ENCODE measurements at places on chromosomes 12 and 14.
A peak's percentile ranks its signal among the peaks of the same experiment; 100 is the strongest.

GRCh38 chr14:65585216-65585615, 172.7 kb downstream of the FUT8 start:
- no peak for DNase-seq

GRCh38 chr12:4267704-4268328, 5.7 kb upstream of the CCND2 start:
- no peak for DNase-seq

DNA sequence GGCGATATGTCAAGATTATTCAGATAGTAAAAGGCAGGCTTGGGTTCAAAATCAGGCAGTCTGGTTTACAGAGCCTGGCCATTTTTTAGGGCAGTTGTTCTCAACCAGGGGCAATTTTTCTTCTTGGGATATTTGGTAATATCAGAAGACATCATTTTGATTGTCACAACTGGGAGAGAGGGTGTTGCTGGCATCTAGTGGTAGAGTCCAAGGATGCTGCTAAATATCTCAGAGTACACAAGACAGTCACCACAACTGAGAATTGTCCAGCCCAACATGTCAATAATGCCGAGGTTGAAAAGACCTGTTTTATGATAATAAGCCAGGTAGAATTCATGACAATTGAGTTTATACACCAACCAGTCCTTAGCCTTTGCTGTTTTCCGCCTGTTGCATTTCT, 733.9 kb downstream of the NRXN3 start:
- no peak for DNase-seq

DNA sequence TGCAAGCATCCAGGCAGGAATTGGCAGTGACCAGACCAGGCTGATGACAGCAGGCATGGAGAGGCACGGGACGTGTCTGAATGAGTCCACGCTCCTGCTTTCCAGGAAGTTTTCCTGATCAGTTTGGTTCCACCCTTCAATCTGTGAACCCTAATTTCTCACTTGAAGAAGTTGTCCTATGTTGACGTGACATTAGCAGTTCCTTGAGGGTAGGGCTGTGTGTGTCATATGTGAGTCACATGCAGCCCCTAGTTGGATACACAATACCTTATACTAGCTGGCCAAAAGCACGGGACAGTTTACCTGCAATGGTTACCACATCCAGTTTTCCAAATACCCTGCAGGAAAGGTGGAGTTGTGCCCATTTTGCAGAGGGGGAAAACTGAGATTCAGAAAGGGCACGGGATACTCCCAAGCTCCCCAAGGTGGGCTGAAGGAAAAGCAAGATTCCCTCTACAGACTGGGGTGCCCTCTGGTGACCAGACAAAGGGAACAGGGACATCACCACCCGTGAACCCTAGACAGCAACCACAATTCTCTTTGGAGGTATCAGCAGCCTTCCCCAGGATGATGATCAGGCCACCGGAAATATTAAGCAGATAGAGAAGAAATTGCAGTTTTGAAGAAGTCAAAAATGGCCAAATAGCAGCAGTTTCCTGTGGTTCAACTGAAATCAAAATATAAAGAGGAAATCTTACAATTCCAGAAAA, 194.5 kb downstream of the PHETA1 start:
- no peak for DNase-seq

GRCh38 chr12:47297993-47298392, 218.2 kb upstream of the AMIGO2 start:
- no peak for DNase-seq

GRCh38 chr12:32595251-32595650, 83.8 kb upstream of the DNM1L start:
- no peak for DNase-seq

DNA sequence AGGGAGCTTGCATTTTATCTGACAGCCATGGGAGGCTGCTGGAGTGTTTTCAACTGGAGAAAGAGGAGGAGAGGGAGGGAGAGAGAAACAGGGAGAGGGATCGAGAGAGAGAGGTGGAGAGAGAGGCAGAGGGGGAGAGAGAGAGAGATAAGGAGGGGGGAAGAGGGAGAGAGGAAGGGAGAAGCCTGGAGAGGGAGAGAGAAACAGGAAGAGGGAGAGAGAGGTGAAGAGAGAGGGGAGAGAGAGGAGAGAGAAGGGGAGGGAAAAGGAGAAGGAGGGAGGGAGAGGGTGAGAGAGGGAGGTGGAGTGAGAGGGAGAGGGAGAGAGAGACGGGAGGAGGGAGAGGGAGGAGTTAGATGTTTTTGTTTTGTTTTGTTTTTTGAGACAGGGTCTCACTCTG, 45.6 kb downstream of the DNAH10 start:
- no peak for DNase-seq

DNA sequence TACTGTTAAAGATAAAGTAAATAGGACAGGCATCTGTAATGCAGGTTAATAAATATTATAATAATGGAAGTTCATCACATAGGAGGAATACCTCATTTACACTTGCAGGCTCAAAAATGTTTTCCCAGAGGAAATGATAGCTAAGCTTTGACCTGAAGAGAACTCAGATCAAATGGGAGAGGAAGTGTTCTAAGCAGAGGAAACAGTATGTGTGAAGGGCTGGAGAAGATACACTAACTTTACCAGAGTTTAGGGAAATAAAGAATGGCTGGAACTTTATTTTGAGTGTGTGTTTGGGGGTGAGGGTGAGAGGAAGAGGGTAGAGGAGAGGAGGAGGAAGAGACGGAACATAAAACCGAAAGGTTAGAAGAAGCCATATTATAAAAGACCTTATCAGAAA, 34.0 kb upstream of the AP4S1 start:
- DNase-seq = no peak

DNA sequence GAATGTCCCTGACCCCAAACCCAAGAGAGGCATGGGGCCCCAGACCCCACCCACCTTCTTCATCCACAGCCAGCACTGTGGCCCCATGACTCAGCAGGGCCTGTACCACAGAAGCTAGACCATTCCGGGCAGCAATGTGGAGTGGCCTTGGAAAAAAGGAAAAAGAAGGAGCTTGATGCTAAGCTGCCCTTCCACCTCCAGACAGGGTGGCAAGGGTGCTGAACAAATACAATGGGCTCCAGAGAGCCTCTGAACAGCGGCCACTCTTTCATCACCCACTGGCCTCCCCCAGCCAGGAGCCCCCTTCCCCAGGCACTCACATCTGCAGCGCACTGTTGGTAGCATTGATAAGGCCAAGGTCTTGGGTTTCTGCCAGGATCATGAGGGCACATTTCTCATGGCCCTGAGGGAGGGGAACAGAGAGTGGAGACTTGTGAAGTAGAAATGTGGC, 13.9 kb downstream of the SLC39A5 start:
- DNase-seq = no peak

- no peak for DNase-seq
Observed at GRCh38 chr12:94329366-94329765, 130.3 kb downstream of the CEP83 start.

- DNase-seq = peak; percentile 56
Observed at GRCh38 chr12:67025543-67026114, 243.5 kb upstream of the CAND1 start.

DNA sequence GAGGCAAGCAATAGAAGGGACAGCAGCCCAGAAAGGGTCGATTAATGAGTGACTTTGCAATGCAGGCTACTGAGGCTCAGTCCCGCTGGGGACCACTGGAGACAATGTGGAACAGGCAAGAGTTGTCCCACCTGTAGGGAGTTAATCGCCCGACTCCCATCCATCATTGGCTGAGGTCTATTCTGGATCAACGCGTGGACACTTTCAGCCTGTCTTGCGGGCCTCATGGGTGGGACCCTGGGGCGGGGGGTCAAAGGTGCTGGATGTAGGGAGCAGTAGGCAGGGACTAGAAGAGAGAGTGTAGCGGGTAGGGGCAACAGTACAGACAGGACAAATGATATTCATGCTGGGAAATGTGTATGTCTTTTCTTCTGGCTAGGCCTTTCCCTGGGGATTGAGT, 6.1 kb downstream of the IFI27L2 start:
- DNase-seq = no peak

DNA sequence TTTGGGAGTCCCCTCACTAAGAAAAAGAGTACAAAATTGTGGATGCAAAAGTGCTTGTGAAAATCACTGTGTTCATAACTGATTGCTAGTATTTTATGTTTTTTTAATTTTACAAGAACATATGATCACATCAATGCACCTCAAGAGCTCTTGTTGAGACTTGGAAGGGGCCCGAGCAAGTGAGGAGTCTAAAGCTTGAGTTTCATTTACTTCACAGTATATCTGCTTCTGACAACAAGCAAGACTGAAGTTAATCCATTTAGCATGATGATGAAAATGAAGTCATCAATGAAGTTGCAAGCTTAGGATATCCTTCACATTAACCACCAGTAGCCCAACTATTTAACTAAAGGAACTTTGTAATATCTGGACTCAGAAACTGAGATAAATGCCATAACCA, 182.5 kb upstream of the DIO2 start:
- DNase-seq = no peak

DNA sequence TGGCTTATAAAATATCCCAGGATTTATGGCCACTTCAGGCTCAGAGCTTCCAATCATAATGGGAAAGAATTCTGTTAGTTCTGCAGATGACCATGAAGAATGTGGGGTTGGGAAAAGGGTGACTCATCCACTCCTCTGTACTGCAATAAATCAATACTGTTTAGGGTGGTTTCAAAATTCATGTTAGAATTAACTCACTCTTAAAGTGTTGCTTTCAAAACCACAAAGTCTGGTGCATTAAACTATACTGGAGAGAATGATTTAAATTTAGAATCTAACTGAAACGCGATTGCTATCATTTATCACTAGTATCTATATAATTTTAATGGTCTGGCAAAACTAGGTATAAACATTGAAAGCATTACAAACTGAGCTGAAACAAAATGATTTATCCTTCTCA, 798 bp downstream of the CCDC198 start:
- no peak for DNase-seq

Data from NCI-H2029 treated with DMSO at 0.1 percent for 48 hours (cell line).